ENCODE measurements at places on chromosomes 4 and X.

DNA sequence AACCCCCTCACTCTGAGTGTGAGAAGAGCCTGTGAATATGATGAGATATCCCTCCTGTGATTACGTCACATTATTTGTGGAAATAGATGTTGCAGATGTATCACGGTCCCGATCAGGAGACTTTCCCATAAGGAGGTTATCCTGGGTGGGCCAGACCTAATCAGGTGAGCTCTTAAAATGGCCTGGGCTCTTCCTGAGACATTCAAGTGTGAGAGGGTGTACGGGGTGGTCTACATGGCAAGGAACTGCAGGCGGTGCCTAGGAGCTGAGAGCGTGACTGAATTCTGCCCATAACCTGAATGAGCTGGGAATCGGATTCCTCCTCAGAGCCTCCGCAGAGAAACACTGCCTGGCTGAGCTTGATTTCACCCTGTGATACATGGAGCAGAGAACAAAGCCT lies 12.9 kb upstream of the CENPVL1 start:
- DNase-seq: no peak

DNA sequence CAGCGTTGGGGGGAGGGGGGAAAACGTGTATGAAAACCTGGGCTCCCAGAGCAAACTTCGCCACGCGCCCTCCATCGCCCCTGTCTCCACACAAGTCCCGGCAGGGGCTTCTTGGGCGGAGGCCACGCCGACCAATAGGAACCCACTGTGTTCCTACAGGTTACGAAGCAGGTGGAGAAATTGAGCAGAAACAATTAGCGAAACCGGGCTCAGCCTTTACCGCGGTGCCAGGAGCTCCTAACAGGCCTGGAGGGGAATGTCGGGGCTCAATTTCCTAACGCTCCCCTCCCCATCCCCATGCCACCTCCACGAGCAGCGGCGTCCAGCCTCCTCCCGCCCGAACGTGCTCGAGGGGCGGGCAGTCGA lies 589 bp upstream of the KIT start:
- no peak for DNase-seq

DNA sequence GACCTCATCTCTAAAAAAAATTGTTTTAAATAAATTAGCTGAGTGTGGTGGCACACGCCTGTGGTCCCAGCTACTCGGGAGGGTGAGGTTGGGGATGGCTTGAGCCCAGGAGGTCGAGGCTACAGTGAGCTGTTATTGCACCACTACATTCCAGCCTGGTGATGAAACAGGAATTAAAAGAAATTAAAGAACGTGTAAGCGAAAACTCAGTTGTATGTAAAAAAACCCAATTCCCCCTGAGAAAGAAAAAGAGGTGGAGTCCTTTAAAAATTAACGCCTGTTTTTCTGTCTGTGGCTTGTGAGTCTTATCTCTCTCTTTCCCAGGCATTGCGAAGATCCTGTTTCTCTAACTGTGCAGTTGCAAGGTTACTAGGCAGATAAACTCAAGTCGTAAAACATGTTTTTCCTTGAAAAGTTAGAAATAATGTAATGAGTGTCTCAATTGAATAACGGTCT lies 22.1 kb downstream of the EPGN start:
- DNase-seq: no peak

DNA sequence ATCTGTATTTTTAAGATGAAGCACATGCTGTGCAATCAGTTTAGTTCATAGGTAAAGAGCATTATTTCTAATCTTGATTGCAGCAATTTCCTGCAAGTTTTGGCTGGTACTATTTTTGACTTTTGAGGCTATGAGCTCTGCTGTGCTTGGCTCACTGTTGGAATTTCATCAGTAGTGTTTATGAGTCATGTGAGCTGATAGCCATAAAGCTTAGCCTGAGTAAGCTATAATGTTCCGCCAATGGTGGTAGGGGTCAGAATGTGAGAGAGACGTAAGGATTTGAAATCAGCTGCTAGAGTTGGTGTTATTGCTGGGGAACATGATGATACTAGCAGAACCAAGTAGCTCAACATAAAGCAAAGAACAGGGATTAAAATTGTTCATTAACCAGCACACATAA lies 590.9 kb upstream of the GNPDA2 start:
- DNase-seq: no peak

Data from CD4-positive, alpha-beta T cell treated with Interleukin-15 for 4 hours (primary cell).